Left cardiac atrium (tissue), 4 donors: ENCODE measurements at places on chromosomes 7 and 10. TPM values are rescaled to one million over a fixed set of nuclear protein-coding genes. Genes with fewer than 3 reads are reported as not detected.
A peak's percentile ranks its signal among the peaks of the same experiment; 100 is the strongest.

DNA sequence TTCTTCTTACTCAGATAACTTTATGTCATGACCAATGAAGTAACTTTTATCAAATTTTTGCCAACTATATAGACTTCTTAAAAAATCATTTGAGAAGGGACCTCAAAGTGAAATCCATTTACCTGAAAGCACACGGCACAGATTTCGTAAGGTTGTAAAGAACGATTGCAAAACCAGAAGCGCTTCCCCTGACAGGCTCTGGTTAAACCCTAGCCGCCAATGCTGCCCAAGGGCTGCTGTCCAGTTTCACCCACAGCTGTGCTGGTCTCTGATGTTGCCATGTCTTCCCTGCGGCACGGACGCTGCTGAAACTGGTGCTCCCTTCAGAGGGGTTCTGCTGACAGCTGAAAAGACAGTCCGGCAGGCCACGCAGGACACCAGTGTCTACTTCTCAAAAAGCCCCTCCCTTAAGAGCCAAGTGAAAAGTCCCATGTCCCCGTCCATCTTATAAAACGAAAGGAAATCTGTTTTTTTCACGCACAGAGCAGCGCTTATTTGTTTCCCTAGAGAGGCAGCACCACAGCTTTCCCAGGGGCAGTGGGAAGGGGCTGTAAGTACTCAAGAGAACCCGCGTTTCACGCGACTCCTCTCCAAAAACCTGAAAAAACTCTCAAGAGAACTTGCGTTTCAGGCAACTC is 32.5 kb downstream of the GNA12 start:
- DNase-seq, result peak; percentile 55

DNA sequence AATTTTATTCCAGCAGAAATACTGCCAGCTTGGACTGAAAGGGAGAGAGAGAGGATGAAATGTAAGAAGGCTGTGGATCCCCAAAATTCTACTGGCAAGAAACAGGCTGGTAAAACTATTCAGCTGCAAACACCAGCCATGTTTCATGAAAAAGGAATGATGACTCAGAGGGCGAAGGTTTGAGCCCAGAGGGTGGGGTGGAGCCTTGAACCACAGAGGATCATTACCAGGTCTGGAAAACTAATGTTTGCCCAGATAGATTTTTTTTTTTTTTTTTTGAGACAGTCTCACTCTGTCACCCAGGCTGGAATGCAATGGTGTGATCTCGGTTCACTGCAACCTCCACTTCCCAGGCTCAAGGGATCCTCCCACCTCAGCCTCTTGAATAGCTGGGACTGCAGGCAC is 41.7 kb upstream of the NRF1 start:
- no peak for DNase-seq

DNA sequence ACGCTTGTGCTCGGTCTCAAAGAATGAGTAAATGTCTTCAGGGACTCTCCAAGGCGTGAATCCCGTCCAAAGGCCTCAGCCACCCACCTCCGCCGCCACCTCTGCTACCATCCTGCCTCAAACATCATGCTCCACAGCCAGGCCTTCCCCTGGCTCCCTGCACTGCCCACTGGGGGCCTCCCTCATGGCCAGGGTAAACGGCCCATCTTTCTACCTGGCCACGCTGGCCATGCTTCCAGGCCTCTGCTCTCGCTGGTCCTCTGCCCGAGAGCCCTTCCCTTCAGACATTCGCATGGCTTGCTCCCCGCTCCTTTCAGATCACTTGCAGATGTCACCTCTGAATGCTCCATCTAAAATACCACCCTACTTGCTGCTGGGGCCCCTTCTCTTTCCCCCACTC is 40.2 kb downstream of the ZNF783 start:
- DNase-seq, result no peak

- DNase-seq, result no peak
These were observed 10.0 kb upstream of the SGPL1 start for GRCh38 chr10:70805619-70806215.

GRCh38 chr10:5945561-5946418 is 31.6 kb downstream of the IL15RA start:
- peak; percentile 85 for DNase-seq

- no peak for DNase-seq
These were observed 6.7 kb upstream of the FAM180A start for GRCh38 chr7:135755351-135755753.

GRCh38 chr7:85995101-85995500 is 648.6 kb upstream of the GRM3 start:
- DNase-seq, result no peak

GRCh38 chr7:128757203-128757602 is 18.0 kb downstream of the CALU start:
- DNase-seq, result no peak

- no peak for DNase-seq
These were observed 187.4 kb downstream of the SEMA3D start for GRCh38 chr7:84999450-84999849.

DNA sequence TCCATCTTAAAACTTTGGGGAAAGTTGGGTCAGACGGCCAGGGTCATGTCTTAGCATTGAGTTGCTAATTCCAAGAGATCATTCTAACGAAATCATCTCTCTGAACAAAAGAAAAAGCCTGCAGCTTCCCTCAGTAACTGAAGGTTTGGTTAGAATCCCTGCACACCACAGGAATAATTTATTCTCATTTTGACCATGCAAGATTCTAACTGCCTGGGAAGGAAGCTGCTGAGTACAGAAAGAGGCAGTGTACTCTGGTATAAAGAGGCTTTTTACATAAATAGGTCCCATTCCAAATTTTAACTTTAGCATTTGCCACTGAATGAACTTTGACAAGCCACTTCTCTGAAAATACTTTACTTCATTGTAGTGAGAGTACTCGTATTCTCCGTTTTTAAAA is 76.9 kb upstream of the RSBN1L start:
- no peak for DNase-seq

DNA sequence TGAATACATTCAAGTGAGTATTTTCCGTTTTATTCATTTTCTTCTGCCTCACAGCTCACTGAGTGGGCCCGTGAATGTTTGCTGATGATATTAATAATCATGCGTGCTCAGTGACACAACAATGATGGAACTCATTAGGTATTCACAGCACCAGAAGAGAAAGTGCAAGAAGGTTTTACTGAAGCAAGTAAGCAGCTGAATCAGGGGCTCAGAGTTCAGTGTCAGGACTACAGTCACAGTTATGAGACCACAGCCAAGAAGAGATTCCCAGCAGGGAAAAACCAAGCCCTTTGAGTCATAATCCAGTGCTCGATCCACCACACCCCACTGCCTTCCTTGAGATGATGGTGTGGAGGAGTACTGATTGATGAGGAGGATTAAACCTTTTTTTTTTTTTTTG is 247.4 kb downstream of the KIAA1217 start:
- no peak for DNase-seq

- no peak for DNase-seq
These were observed 736.8 kb downstream of the PCDH15 start for GRCh38 chr10:54064215-54064614.

- DNase-seq, result no peak
These were observed 28.8 kb upstream of the GNAI1 start for GRCh38 chr7:80105701-80106408.

DNA sequence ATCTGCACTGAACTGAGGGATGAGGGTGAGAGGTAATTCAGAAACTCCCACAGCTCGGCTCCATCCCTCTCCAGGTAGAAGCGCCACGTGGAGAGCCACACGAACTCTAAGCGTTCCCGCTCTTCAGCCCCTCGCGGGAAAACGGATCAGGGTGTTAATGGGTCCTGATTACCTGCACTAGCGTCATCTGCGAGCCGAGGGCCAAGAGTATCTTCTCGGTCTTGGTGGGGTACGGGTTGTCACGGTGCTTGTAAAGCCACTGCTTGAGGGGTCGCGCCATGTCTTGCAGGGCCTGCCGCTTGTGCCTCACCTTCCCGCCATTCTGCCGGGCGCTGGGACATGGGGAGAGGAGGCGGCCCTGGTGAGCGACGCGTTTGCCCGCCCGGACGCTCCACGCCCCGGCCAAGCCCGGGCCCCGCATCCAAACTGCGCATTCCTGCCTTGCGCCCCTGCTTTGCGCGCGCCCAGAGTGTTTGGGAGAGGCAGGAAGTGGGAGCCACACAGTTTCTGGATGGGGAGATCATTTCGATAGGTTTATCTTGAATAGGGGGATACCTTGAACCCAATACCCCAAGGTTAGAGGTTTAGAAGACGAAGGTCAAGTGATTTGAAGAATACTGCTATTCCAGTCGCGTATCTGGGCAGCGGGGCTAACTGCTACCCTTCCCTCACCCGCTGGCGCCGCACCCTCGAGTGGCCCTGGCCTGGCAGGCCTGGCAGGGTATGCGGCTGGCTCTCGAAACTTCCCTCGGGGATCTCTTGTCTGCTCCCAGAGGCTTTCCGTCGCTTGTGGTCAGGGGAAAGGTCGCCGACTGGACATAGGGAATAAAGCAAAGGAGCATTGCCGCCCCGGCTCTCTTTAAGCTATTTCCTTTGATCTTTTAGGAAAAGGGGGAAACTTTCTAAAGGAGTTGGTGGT is 4.2 kb downstream of the MKX start:
- peak; percentile 15 for DNase-seq

DNA sequence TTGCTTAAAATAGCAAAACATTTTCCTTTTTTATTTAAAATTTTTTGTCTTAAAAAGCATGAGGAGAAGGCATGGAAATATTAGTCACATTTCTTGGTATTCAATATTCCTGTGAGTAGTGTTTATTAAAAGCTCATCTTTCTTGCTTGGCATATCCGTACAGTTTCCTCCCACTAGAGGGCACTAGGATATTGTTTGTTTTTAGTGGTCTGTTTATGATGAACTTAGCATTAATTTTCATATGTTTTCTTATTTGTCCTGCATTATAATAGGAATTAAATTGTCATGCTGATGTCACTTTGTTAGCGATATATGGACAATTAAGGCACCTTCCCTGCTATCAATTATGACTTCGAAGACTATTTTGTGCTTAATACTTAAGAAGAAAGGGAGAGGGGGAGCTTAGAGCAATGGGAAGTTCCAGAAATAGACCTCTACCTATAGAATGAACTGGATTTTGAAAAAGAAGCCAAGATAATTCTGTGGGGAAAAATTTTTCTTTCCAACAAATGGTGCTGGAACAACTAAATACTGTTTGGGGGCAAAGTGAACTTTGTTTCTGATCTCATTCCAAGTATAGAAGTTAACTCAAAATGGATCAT is 91.0 kb upstream of the STRIP2 start:
- no peak for DNase-seq

GRCh38 chr10:42548254-42548653 is 90.1 kb downstream of the ZNF33B start:
- DNase-seq, result no peak

Gene CALN1
- total RNA-seq, result not detected

Gene CFAP46
- 1.2 TPM for total RNA-seq

Gene FAM237B
- total RNA-seq, result not detected

Gene TMEM209
- 9.4 TPM for total RNA-seq
